ENCODE measurements at places on chromosomes 2 and 18. TPM values are rescaled to one million over a fixed set of nuclear protein-coding genes. Genes with fewer than 3 reads are reported as not detected.

TMX3 gene
- 25.7 TPM for total RNA-seq

MARCO gene
- total RNA-seq: 0.08 TPM

FBXO36 gene
- total RNA-seq: 1.1 TPM

MC5R gene
- not detected for total RNA-seq

TUBA3D gene
- total RNA-seq: not detected

PKDCC gene
- 32.9 TPM for total RNA-seq

WDR43 gene
- total RNA-seq: 84.5 TPM

ZNF396 gene
- total RNA-seq: 0.66 TPM

RAB12 gene
- 31.7 TPM for total RNA-seq

REG1A gene
- not detected for total RNA-seq

IL1F10 gene
- not detected for total RNA-seq

ALLC gene
- total RNA-seq: not detected

FSIP2 gene
- total RNA-seq: not detected

ZNF892 gene
- 0.56 TPM for total RNA-seq

SETBP1 gene
- total RNA-seq: 0.82 TPM

EN1 gene
- 0.92 TPM for total RNA-seq

APCDD1 gene
- total RNA-seq: not detected

TEKT4 gene
- total RNA-seq: not detected

PPP4R1 gene
- 39.7 TPM for total RNA-seq

ANKRD62 gene
- not detected for total RNA-seq

CIB4 gene
- 0.16 TPM for total RNA-seq

RMDN2 gene
- total RNA-seq: 4.9 TPM

CLEC4F gene
- total RNA-seq: not detected

CLK1 gene
- 44.8 TPM for total RNA-seq

BMP10 gene
- not detected for total RNA-seq

NGEF gene
- total RNA-seq: 16.8 TPM

DLX1 gene
- 3.9 TPM for total RNA-seq

RUFY4 gene
- not detected for total RNA-seq

LYG1 gene
- total RNA-seq: 1.6 TPM

MAP3K20 gene
- total RNA-seq: 37.5 TPM

COL5A2 gene
- 56.0 TPM for total RNA-seq

COQ10B gene
- total RNA-seq: 23.4 TPM

UGT1A3 gene
- not detected for total RNA-seq

SLC38A11 gene
- not detected for total RNA-seq

CFAP53 gene
- total RNA-seq: 0.33 TPM
